Activated T-cell treated with anti-CD3 and anti-CD28 coated beads, Interleukin-2, amount 50 U/mL, for 72 hours (primary cell): ENCODE measurements at places on chromosomes 6 and 20. TPM values are rescaled to one million over a fixed set of nuclear protein-coding genes. Genes with fewer than 3 reads are reported as not detected.

XKR7 gene
- not detected for total RNA-seq

DNAH8 gene
- 0.41 TPM for total RNA-seq

ARG1 gene
- not detected for total RNA-seq

MROH8 gene
- 5.2 TPM for total RNA-seq

C20orf144 gene
- 0.17 TPM for total RNA-seq

KAT14 gene
- 16.2 TPM for total RNA-seq

SSTR4 gene
- not detected for total RNA-seq

MCM8 gene
- 39.2 TPM for total RNA-seq

SMPD2 gene
- 6.7 TPM for total RNA-seq

HSPA1B gene
- total RNA-seq: 44.9 TPM

GRCh38 chr20:58140787-58141425, 87.5 kb downstream of the ANKRD60 start:
- DNase-seq: no peak

DNA sequence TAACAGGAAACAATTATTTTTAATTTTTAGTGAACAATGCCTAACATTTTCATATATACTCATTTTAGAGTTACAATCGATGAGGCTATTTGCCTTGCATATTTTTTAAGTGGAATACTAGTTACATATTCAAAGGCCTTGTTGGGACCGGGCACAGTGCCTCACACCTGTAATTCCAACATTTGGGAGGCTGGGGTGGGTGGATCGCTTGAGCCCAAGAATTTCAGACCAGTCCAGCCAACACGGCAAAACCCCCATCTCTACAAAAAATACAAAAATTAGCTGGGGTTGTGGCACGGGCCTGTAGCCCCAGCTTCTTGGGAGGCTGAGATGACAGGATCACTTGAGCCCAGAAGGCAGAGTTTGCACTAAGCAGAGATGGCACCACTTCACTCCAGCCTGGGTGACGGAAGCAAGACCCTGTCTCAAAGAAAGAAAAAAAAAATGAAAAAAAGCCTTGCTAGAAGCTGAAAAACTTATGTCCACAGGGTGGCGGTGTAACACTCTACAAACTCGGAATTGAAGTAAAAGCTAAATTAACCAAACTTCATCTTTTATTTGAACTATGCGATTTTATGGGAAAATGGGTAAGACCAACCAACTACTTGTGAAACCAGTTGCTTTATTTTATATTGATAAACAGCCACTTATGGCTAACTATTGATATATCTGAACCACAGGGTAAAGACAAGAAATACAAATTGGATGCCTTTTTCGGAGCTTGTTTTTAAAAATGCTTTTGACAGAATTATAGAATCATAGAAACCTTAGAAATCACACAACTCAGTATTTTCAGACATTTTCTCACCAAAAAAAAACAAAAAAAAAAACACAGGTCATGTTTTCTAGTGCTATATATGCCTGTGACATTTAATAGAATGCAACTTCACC, 24.1 kb upstream of the ROS1 start:
- DNase-seq: peak; percentile 65

- no peak for DNase-seq
These were observed 1218.4 kb upstream of the CITED2 start for GRCh38 chr6:140592877-140593276.

DNA sequence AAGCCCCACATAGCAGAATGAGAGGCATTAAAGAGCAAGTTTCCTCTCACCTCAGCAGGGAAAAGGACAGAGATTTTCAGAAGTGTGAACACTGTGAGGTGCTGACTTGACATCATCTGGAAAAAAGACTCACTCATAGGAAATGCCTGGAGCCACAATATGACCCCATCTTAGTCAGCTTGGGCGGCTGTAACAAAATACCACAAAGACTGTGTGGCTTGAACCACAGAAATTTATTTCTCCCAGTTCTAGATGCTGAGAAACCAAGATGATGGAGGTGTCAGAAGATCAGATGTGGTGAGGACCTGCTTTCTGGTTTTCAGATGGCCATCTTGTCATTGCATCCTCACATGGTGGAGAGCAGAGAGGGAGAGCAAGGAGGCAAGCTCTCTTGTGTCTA, 253.1 kb downstream of the ADGB start:
- peak; percentile 63 for DNase-seq

DNA sequence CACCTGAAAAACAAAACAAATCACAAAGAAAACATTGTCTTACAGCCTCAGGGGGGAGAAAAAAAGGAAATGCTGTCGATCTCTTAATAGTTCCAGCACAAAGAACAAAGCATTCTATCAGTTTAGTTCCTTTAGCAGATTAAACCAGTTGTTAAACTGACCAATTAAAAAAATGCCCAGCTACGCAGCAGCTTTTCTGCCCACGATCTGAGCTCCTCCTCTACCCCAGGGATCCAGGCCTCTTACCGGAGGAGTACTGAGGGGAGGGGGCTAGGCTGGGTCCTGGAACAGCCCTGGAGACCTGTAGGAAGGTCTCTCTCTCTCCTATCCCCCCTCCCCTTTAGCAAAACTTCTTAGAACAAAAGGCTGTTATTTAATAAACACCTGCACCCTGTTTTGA, 13.4 kb downstream of the PTK7 start:
- DNase-seq: no peak

DNA sequence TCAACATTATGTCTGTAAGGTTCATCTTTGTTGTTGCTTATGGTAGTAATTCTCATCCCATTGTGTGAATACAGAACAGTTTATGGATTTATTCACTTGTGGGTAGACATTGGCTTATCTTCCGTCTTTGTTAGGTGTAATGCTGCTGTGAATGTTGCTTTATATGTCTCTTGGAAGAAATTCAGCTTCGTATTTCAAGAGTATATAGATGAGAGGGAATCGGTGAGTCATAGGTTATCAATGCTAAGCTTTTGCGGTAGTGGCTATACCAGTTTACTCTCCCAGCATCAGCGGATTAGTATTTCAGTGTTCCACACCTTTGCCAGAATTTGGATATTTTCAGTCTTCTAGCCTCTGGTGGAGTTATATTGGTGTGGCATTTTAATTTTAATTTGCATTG, 77.8 kb downstream of the ZFAND3 start:
- no peak for DNase-seq

DNA sequence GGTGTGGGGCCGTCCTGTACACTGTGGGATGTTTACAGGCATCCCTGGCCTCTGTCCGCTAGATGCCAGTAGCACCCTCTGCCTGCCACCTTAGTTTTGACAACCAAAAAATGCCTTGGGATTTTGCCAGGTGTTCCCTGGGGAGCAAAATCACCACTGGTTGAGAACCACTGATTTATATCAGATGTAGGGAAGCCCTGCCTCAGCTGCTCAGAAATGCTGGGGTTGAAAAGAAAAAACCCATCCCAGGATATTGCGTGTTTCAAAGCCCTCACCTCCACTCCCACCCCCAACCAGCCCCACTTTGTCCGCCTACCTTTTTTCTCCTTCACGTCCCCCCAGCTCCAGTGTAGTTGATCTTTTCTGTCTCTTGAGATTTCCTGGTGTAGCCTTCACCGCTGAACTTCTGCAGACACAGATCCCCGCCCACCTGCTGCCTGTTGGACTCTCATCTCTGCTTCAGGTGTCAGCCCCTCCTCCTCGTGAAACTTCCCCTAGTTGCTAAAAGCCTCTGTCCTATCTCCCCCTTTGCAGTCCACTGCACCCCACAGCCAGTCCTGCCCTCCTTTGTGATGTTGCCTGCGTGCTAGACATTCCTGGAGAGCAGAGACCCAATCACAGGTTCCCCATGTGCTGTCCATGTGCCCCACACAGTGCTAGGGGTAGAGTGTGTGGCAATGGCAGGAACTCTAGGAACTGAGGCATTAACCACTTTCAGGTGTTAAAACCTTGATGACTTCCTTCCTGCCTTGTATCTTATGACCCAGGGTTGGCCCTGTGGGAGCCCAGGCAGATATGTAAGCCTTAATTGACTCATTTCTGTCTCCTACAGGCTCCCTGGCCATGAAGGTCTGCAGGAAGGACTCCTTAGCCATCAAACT, 98.9 kb downstream of the TBC1D7 start:
- DNase-seq: peak; percentile 12

DNA sequence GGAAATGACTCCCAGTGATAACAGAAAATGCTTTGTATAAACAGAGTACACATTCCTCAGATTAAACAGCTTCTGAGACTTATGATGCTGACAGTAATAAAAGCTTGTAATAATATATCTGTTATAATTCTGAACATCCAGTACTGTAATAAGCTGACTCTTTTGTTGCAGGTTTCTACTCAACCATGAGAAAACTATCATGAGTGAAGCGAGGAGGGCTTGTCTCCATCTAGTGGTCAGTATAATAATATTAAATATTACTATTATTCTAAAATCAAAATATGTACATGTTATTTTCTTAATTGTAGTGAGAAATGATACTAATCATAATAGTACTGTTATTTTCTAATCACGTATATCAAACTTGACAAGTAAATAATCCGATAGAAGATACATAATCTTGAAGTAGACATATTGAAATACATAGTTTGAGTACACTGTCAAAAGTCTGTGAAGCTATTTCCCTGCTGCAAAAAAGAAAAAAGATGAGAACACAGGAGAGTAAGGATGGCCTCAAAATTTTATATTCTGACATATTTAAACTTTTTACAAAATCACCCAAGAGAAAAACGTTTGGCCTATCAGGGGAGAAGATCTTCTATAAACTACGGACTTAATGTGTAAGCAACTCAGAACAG, 183.1 kb downstream of the MOXD1 start:
- no peak for DNase-seq

GRCh38 chr6:101069191-101069795, 188.2 kb upstream of the ASCC3 start:
- no peak for DNase-seq

DNA sequence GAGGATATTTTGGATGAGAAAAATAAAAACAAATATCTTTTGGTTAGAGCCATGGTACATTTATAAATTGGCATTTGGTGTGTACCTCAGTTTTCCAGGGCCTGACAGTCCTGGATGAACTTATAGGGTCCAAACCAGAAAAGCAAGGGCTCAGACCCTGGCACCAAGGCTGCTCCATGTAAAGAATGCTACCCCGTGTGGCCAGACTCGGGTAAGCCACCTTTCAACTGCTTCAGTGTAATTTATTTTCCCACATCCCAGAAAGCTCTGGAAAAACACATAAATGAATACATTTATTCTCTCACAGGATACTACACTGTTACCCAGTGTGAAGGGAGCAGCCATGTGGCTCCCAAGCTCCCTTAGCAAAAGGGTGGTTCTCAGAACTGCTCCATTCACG, 13.8 kb downstream of the MRPL14 start:
- DNase-seq: no peak

GRCh38 chr6:15887491-15888461, 224.9 kb upstream of the DTNBP1 start:
- no peak for DNase-seq

GRCh38 chr6:129203190-129203900, 320.4 kb downstream of the LAMA2 start:
- no peak for DNase-seq

- DNase-seq: no peak
These were observed 665.1 kb downstream of the RNF144B start for GRCh38 chr6:19052219-19052618.

- DNase-seq: no peak
These were observed 91.5 kb upstream of the RPS6KA2 start for GRCh38 chr6:166718516-166718915.

DNA sequence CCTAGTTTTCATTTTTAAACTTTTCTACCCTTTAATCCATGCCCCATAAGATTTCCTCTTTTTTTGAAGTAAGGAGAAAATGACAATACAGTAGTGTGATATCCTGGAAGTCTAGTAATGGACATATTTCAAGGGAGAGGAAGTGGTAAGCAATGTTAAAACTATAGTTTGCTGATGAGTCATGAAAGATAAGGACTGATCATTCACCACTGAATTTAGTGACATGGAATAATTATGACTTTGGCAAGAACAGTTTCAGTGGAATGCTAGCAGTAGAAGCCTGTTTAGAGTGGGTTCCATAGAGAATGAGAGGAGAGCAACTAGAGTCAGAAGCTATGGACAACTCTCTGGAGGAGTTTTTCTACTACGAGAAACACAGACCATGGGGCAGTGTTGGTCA, 24.9 kb upstream of the SLC2A12 start:
- DNase-seq: no peak

DNA sequence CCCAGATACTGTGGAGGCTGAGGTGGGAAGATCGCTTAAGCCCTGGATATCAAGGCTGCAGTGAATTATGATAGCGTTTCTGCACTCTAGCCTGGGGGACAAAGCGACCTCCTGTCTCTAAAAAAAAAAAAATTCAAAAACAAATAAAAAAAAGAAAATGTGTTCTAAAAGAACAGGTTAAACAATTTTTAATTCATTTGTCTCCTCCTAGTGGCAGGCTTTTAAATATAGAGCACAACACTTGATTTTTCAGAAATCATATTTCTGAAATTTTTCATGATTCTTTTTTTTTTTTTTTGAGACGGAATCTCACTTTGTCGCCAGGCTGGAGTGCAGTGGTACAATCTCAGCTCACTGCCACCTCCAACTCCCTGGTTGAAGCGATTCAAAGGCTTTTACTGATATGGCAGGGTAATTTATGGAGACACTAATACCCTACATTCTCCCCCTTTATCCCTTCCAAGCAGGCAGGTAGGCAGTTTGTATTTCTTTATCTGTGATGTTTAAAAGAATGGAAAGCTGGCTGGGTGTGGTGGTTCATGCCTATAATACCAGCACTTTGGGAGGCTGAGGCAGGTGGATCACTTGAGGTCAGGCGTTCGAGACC, 8.7 kb upstream of the GTF3C6 start:
- DNase-seq: no peak

DNA sequence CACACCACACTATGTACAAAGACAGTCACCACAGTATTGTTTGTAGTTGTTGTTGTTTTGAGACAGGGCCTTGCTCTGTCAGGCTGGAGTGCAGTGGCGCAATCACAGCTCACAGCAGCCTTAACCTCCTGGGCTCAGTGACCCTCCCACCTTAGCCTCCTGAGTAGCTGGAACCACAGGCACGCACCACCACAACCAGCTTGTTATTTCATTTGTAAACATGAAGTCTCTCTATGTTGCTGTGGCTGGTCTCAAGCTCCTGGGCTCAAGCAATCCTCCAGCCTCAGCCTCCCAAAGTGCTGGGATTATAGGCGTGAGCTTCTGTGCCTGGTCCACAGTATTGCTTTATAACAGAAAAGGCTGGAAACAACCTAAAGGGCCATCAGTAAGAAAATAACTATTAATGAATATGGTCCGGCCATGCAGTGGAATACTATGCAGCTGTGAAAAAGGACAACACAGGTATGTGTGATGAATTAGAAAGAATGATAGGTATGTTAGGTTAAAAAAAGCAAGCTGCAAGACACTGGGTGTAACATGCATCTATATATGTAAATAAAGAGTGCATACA, 30.0 kb upstream of the PTGIS start:
- no peak for DNase-seq
